ENCODE measurements at places on chromosomes 2 and 18.
A peak's percentile ranks its signal among the peaks of the same experiment; 100 is the strongest.

DNA sequence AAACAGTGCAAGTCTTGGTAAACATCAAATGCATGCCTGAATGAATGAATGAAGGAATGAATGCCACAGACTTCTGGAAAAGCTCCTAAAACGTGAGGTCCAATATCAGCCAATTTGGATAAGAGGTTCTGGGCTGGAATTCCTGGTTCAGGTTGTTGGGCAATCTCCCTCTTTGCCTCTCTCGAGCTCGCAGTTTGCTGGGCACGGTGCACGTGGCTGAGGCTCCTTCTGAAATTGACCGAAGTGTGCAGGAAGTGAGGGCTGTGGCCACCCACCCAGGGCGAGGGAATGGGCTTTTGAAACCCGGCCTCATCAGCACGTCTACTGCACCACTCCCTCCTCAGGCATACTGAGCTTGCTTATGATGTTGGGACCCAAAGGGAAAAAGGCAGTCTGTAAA is 288.8 kb upstream of the HS6ST1 start:
- no peak for DNase-seq

DNA sequence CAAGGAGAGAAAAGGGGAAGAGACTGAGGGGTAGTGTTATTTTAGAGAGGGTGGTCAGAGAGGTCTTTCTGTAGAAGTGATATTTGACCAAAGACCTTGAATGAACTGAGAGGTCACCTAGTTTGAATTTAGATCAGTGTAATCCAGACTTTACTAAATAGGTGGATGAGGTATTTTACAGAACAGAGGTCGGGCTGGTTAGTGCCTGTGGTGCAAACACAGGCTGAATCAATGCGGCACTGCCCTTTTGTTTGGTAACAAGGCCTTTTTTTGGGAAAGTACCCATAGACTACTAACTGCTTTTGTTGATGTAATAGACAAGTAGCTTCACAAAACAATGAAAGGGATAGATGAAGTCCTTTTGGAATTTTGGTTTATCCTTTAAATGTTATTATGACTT is 15.9 kb downstream of the RAPGEF4 start:
- DNase-seq = no peak

GRCh38 chr2:216974321-216975302 is 114.7 kb upstream of the TNP1 start:
- DNase-seq = no peak

DNA sequence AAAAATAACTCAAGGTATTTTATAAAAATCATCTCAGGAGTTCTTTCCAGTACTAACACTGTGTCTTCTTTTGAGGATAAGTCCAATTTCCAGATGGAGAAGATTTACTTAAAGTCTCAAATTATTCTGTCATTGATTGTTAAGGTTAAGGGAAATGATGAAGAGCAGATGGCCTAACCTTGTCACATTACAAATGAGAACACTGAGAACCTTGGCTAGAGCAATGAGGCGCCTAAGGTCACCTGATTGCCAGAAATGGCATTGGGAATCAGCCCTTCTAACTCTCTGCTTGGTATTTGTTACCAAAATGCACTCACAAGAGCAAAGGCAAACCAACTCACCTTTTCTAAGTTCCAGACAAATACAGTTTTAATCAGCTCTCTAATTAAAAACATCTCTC is 835.1 kb downstream of the RNF144A start:
- DNase-seq = no peak

DNA sequence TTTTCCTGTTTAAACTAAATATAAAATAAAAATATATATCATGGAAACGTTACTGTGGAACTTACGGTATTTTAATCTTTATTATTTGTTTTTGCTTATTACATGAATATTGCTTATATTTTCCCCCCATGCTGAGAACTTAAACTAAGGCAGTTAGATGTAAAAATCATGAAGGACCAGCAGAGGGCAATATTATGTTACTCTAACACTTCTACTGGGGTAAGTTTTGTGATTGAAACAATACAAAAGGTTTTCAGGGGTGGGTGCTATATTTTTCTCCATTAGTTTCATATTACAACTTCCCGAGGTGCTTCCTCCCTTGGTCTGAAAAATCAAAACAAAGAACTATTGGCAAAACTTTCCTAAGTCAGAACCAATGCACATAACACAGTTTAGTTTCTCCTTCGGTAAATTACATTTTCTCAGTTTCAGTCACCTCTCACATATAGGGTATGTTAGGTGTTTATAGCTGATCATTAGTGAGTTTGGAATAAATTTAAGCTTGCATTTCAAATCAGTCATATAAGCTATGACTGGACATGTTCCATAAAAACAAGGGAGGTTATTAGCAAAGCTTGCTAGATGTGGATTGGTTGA is 54.8 kb downstream of the ZNF407 start:
- DNase-seq = no peak

GRCh38 chr2:230779126-230779525 is 66.5 kb downstream of the CAB39 start:
- DNase-seq = no peak

- DNase-seq = no peak
These were observed 172.7 kb upstream of the TRIB2 start for GRCh38 chr2:12543978-12544558.

- DNase-seq = no peak
These were observed 38.9 kb upstream of the SCG2 start for GRCh38 chr2:223641082-223641481.

- no peak for DNase-seq
These were observed 13.4 kb downstream of the UBXN2A start for GRCh38 chr2:23953625-23954024.

GRCh38 chr2:235678712-235679111 is 184.9 kb downstream of the AGAP1 start:
- DNase-seq = no peak

- no peak for DNase-seq
These were observed 25.1 kb upstream of the IL1R1 start for GRCh38 chr2:102117472-102117858.

- DNase-seq = no peak
These were observed 99.9 kb downstream of the PARD3B start for GRCh38 chr2:204645018-204645773.

DNA sequence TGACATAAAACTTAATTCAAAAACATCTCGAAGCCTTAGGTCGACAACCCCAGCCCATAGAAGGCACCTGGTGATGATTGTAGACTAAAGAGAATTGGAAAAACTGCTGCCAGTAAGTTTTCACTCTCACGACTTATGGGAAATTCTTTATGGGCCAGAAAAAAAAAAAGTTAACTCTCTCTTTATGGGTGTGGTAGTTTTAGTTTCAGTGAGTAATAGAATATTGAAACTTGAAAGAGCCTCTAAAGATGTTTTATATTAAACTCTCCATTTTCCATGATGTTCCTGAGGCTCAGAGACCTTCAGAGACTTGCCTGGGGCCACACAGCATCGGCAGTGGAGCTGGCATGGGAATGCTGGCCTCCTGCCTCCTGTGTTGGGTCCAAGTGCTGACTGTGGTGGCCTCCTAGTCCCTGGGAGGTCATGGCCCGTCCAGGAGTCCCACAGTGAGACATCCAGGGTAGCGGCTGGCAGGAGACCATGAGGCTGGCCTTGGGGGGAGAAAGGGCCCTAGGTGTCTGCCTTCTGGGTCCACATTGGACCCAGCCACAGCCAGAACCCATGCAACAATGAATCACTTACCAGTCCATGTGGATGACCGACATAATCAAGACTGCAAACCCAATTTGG is 158.9 kb downstream of the SEPTIN10 start:
- DNase-seq = no peak

- DNase-seq = no peak
These were observed 310.8 kb downstream of the PIEZO2 start for GRCh38 chr18:10838553-10838952.

- no peak for DNase-seq
These were observed 129.8 kb upstream of the LMAN1 start for GRCh38 chr18:59488899-59489298.

- DNase-seq = no peak
These were observed 5.9 kb upstream of the NEURL3 start for GRCh38 chr2:96510931-96511595.

DNA sequence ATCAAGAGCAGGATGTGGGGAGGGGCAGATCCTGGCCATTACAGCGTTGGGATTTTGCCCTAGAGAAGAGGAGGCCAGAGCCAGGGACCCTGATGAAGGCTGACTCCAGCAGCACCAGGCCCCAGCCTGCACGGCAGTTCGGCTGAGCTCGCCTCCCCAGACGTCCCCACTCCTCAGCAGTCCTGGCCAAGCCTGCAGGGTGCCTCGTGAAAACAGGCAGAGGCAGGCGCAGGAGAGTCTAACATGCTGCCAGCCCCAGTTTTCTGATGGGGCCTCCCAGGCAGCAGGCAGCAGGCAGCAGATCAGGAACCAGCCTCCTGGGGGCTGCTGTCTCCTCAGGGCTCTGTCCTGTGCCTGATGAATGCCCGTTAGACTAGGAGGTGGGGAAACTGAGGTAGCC is 19.7 kb upstream of the GLI2 start:
- no peak for DNase-seq

- DNase-seq = no peak
These were observed 37.7 kb downstream of the MROH2A start for GRCh38 chr2:233815861-233816260.

DNA sequence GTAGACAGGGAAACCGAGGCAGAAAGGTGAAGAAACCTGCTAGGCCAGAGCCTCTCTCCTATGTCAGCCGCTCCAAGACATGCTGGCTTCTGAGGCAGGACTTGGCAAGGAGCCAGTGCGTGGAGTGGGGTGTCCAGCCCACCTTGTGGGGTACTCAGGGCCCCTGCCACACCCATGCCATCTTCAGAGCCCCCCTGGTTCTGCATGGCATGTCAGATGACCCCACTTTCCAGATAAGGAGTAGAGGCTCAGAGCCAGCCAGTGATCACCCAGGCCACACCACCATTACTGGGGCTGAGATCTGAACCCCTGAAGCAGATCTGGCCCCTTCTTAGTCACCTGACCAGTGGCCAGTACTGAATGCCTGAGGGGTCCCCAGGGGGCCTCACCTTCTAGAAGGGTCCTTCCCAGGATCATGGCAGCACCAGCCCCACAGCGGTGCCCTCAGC is 14.7 kb downstream of the CROCC2 start:
- DNase-seq = peak; percentile 8

GRCh38 chr18:23992089-23992940 is 22.2 kb upstream of the TTC39C start:
- DNase-seq = peak; percentile 76

GRCh38 chr2:74436111-74436805 is 5.5 kb downstream of the RTKN start:
- DNase-seq = no peak

DNA sequence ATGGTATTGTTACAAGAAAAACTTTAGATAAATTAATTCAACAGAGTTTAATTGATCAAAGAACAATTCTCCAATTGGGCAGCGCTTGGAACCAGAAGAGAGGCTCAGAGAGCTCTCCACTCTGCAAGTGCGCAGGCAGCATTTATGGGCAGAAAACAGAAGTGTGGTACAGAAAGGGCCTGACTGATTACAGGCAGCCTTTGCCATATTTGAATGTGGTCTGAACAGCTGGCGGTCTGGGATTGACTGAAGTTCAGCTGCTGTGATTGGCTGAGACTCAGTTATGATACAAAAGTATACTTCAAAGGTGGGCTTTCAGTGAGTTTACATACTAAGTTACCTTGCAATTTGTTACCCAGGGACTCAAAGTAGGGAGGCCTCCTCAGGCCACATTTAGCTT is 301.3 kb upstream of the ID2 start:
- DNase-seq = no peak

- no peak for DNase-seq
These were observed 447.8 kb upstream of the SPHKAP start for GRCh38 chr2:228629251-228629650.

- DNase-seq = peak; percentile 56
These were observed 205 bp downstream of the TET3 start for GRCh38 chr2:73984922-73985307.

DNA sequence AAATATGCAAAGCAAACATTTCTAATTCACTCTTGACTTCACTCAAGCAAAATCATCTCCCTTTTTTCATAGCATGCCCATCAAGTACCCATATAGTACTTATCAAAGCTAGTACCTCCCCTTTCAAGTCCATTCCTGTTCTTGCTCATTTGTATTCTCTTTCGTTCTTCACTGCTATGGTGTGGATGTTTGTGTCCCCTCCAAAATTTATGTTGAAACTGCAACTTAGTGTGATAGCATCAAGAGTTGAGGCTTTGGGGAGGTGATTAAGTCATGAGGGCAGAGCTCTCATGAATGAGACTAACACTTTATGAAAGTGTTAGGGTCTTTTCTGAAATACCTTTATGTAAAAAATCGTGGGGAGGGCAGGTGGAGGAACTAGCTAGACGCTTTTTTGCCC is 52.9 kb downstream of the RNU4ATAC start:
- DNase-seq = no peak

GRCh38 chr2:230921806-230922595 is 3.0 kb downstream of the GPR55 start:
- DNase-seq = no peak

DNA sequence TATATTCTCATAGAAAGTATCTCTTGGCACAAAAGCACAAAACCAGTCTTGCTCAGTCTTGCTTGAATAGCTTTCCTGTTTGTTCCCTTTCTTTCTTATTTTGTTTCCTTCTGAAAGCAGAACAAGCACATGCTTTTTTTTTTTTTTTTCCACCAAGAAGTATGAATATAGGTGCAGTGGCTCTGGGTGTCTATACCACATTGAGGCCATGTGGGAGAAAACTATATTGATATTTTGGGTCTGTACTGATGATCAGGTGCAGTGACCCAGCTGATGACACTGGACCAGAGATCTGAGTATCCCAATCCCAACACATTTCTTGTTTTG is 28.7 kb downstream of the GEMIN6 start:
- no peak for DNase-seq
